ENCODE measurements at places on chromosomes 2 and 18.

DNA sequence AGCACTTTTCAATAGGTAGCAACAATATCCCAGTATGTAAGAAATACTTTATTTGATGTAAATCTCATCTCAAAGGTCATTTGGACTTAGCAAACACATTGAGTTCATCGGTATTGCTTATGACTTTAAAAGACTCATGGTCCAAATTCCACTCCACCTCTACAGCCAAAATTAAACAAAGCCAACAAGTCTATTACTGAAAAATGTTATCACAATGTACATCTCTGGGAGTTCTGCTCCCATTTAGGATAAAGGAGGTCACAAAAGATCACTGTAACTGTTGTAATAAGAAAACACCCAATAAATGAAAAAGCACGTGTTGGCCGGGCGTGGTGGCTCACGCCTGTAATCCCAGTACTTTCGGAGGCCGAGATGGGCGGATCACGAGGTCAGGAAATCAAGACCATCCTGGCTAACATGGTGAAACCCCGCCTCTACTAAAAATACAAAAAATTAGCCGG is 50.0 kb downstream of the ESCO1 start:
- DNase-seq = no peak

DNA sequence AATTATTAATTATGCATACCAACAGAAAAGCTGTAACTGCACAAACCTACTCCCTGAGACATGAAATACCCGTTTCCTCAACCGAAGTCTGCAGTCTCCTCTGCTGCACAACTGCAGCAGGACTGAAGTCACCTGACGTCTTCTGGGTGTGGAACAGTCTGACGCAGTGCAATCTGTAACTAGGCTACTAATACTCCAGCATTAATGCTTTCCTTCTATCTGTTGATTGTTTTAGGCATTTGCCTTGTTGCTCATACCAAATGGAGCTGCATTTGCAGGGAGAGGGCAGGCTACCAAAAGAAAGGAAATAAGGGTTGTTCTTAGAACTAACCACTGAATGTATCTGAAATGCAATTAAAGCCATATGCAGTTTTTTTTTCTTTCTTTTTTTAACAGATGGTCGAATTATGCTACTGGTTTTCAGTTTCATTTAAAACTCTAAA is 40.1 kb downstream of the RTN4 start:
- DNase-seq = peak; percentile 82

DNA sequence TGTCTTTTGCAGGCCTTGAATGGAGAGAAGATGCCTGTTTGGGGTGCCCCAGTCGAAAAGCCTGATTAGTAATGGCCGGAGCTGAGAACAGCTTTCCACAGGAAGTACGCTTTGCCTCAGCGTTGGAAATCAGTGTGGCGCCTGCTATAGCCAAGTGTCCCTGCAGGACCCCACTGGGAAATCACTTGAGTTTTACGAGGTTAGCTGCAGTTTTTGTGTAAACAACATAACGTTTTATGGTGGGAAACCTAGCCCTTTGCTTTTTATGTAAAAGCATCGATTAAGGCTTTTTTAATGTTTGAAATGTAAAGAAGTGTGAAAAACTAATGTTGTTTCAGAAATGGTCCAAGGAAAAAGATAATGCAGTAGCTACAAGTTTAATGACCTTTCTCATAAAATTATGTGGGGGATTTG is 234.2 kb downstream of the TTC32 start:
- DNase-seq = no peak

GRCh38 chr2:168529054-168529833 is 73.2 kb downstream of the CERS6 start:
- no peak for DNase-seq

- no peak for DNase-seq
Measured at GRCh38 chr18:47150824-47151366, 595 bp upstream of the HDHD2 start.

DNA sequence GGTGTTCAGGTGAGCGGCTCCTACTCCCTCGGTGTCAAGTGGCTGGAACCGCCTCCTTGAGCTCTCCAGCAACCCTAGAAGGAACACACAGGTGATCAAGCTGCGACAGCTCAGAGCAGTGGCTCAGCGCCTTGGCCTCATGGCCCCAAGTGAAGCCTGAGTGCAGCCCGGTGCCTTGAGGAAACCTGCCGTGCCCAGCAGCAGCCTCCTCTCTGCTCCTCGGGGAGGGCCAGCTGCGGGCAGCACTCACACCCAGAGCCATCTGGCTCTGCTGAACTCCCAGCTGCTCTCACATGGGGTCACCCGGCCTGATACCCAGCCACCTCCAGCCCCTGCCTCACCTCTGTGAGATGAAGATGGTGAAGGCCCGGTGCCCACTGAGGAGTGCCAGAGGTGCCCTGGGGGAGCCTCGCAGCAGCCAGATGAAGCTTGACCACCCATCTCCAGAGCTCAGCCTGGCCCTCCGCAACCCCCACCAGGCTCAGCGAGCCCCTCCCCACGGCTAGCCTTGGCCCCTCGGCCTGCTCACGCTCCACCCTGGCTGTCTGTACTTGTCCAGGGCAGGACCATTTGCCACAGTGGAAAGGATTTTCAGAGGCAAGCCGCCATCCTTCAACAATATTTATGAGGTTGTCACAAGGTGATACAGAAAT is 70.6 kb upstream of the RAB6C start:
- DNase-seq = no peak
